ENCODE measurements at places on chromosomes 5 and 9. TPM values are rescaled to one million over a fixed set of nuclear protein-coding genes. Genes with fewer than 3 reads are reported as not detected.

LECT2 gene
- total RNA-seq: not detected

ANXA2R gene
- total RNA-seq: 3.2 TPM

KIF20A gene
- 1.1 TPM for total RNA-seq

PTAR1 gene
- total RNA-seq: 55.1 TPM

COL15A1 gene
- total RNA-seq: 23.3 TPM

C9orf50 gene
- total RNA-seq: not detected

DAP gene
- 113 TPM for total RNA-seq

BRD3 gene
- total RNA-seq: 22.1 TPM

FKTN gene
- 20.5 TPM for total RNA-seq

Data from thoracic aorta (tissue), 2 donors.